ENCODE measurements at places on chromosomes 1 and 21. TPM values are rescaled to one million over a fixed set of nuclear protein-coding genes. Genes with fewer than 3 reads are reported as not detected.

DNA sequence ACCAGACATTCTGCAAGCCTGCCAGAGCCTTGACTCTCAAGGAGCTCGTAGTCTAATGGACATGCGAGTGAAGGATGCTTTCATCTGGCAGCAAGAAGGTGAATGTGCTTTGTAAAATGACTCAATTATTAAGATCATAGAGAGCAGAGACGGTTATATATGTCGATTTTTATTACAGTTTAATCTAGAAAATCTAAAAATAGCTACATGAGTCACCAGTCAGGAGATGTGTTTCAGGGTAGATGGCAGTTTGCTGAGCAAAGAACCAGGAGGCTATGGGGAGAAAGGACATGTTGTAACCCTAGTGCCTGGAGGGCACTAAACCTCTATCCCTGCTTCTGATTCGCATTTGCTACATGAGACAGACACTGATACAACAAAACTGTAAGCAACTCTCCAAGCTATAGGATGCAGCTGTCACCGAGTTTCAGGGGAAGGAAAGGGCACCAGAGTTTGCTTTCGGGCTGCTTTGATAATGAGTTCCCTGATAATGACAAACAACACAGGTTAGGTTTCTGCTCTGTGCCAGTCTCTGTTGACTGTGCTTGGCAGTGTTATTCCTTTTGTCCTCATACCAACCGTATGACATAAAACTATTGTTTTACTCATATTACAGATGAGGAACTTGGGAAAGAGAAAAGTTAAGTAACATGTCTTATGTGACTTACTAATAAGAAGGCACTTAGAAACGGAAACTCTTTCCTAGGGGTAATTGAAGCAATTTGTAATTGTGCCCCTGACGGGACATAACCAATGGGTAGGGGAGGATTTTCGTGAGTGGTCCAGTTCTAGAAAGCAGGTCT is 43.2 kb downstream of the C1orf198 start:
- DNase-seq: no peak

- no peak for DNase-seq
Observed at GRCh38 chr1:92298213-92298572, 594 bp downstream of the GLMN start.

DNA sequence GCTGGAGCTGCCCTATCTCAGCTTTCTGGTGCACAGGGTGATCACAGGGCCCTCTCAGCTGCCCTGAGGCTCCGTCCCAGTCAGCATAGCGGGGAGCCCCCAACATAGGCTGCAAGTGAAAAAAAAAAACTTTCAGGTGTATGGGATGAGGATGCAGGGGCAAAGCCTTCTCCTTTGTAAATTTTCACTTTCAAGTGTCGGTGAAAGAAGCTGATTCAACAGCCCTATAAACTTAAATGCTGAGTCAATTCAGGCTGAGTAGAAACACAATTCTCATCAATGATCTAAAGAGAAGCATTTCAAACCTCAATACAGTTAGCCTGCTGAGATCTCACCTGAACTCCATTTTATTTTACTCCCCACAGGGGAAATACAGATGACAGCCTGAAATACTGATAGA is 171.2 kb downstream of the SEC16B start:
- DNase-seq: no peak

GRCh38 chr1:98292994-98293393 is 368.5 kb upstream of the SNX7 start:
- no peak for DNase-seq

- no peak for DNase-seq
Observed at GRCh38 chr1:99763956-99764355, 2.5 kb downstream of the FRRS1 start.

- no peak for DNase-seq
Observed at GRCh38 chr1:192786576-192786975, 22.3 kb upstream of the RGS2 start.

Gene VASH2
- total RNA-seq: 1.5 TPM
